Posterior vena cava (tissue), 2 donors: ENCODE measurements at places on chromosomes 2 and 18. TPM values are rescaled to one million over a fixed set of nuclear protein-coding genes. Genes with fewer than 3 reads are reported as not detected.

Gene INPP1
- total RNA-seq: 20.1 TPM

Gene CHRNA1
- total RNA-seq: not detected

Gene ASTL
- not detected for total RNA-seq

Gene ACTR2
- 218 TPM for total RNA-seq

Gene MGAT4A
- total RNA-seq: 36.2 TPM

Gene MC4R
- total RNA-seq: not detected

Gene AQP12B
- 0.19 TPM for total RNA-seq

Gene EFR3B
- total RNA-seq: 1.7 TPM

Gene GRP
- not detected for total RNA-seq

Gene CCDC68
- 2.5 TPM for total RNA-seq

Gene RND3
- 67.5 TPM for total RNA-seq

Gene RTKN
- total RNA-seq: 10.6 TPM

Gene SRD5A2
- not detected for total RNA-seq

Gene SANBR
- 5.7 TPM for total RNA-seq

Gene TYMS
- 4.0 TPM for total RNA-seq

Gene IGFBP5
- total RNA-seq: 466 TPM

Gene LBX2
- not detected for total RNA-seq

Gene PRSS56
- not detected for total RNA-seq

Gene ASB1
- 39.7 TPM for total RNA-seq

Gene LIPG
- 1.7 TPM for total RNA-seq

Gene UNC50
- 45.6 TPM for total RNA-seq

Gene RPRM
- total RNA-seq: 0.90 TPM

Gene TUBA3E
- total RNA-seq: not detected

Gene BCL11A
- total RNA-seq: 2.0 TPM

Gene PTRHD1
- total RNA-seq: 13.7 TPM

Gene RPS27A
- 782 TPM for total RNA-seq

Gene CNGA3
- total RNA-seq: 0.38 TPM
